IMR-90 (cell line): ENCODE measurements at places on chromosomes 2 and 18. TPM values are rescaled to one million over a fixed set of nuclear protein-coding genes. Genes with fewer than 3 reads are reported as not detected.

DNA sequence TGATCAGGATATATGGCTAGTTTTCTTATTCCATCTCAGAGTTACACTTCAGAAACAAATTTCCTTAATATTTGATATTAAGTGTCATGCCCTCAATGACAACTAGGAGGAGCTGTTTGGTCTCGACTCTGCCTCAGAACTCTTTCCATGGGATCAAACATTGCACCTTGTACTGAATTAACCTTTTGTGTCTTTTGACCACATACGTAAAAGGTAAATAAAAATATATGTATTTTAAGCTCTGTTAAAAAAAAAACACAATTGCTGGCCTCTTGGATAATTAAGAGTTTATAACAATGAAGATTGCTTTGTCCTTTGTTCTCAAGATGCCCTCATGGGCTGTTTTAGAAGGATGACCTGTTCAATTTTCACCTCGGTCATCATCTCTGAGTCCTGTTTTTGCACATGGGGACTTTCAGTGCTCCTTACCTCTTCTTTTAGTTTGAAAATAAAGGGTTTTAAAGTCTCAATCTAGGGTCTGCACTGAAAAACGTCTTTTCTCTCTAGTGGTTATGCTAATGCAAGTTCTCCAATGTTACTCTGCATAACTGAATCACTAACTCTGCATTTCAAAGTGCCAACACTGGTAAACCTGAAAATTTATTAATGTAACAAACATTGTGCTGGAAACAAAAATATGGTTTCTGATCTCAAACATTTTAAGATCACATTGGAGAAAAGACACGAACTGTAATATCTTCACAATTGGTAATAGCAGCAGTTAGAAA lies 18.8 kb upstream of the FN1 start:
- DNase-seq = no peak

FBXO41 gene
- total RNA-seq = 0.54 and 0.83 TPM in 2 replicates

- DNase-seq = no peak
Observed at GRCh38 chr2:121398853-121399252, 113.9 kb upstream of the TFCP2L1 start.

- DNase-seq = no peak
Observed at GRCh38 chr18:48034651-48035555, 104.4 kb upstream of the SMAD2 start.

GRCh38 chr2:137348301-137348700 lies 583.0 kb downstream of the THSD7B start:
- DNase-seq = no peak

CERKL gene
- total RNA-seq = under 0.01 TPM in 1 of 2 replicates, not detected in the other

UGT1A6 gene
- total RNA-seq = not detected in 2 replicates

REG1B gene
- total RNA-seq = not detected in 2 replicates

- DNase-seq = no peak
Observed at GRCh38 chr2:195299600-195299999, 357.4 kb upstream of the SLC39A10 start.

DNA sequence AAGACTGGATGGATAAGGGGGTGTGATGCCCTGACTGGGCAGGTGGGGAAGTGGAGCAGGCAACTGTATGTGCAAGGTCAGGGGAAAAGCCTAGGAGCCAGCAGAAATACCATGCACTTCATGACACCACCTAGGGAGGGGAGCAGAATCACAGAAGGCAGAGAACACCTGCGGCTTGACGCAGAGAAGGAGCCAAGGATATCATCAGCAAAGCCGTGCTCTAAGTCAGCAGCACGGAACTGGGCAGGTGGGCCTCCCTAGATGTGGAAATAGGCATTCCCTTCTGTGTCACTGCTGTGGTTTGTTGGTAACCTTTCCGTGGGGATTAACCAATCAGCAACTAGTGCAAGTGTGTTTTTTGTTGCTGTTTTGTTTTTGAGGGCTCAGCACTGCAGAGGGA lies 41.3 kb downstream of the HDLBP start:
- no peak for DNase-seq

OSR1 gene
- 12.4 and 14.7 TPM in 2 replicates for total RNA-seq

GRCh38 chr2:201628545-201628944 lies 14.8 kb downstream of the TMEM237 start:
- peak; percentile 12 for DNase-seq

DNA sequence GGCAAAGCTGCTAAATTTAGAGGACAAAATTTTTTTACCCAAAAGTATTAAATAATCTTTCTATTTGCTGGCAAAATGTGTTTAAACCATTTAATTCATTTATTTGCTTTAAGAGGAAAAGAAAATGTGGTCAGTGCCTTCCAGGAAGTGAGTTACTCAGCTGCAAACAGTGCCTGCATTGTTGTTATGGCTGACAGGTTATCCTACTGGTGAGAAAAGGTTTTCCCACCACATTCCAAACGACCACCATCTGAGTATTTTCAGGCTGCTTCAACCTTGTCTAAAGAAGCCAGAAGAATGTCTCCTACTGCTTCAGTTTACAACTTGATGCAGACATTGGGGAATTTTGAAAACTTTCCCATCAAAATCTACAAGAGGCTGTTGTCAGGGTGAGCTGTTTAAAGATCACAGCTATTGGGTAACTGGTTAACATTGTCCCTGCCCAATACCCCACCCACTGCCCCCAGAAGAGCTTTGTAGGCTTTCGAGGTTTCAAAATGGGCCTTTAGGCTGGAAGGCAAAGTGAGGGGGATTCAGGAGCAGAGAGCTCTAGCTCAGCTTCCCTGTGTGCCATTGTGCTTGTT lies 461.3 kb upstream of the FANCL start:
- DNase-seq = peak; percentile 0

- DNase-seq = peak; percentile 55
Observed at GRCh38 chr2:227325839-227326195, 766 bp downstream of the MFF start.

DNA sequence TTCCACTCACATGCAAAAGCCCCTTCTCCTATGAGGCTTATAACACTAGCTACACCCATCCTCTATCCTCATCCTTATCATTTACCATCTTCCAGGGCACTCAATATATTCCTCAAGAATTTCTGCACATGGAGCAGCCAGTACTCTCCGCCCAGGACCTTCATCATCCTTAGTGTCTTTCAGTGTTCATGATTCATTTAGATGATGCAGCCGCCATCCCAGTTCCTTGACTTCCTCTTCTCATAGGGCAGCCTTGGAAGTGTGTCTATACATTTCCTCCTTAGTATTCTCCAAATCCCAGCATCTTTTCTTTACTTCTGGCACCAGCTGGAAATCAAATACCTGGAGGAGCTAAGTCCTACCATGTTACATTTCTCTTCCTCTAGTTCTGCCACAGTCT lies 3.0 kb upstream of the ITSN2 start:
- no peak for DNase-seq

TEX44 gene
- total RNA-seq = not detected in 2 replicates

CNNM4 gene
- total RNA-seq = 1.4 and 2.0 TPM in 2 replicates

GRCh38 chr2:85159589-85159988 lies 26.4 kb downstream of the TCF7L1 start:
- no peak for DNase-seq

GRCh38 chr2:191148791-191149190 lies 2.0 kb downstream of the STAT4 start:
- DNase-seq = no peak

- peak; percentile 73 for DNase-seq
Observed at GRCh38 chr18:13159579-13159978, 59.0 kb upstream of the LDLRAD4 start.

DYSF gene
- under 0.01 and 0.18 TPM in 2 replicates for total RNA-seq

DNA sequence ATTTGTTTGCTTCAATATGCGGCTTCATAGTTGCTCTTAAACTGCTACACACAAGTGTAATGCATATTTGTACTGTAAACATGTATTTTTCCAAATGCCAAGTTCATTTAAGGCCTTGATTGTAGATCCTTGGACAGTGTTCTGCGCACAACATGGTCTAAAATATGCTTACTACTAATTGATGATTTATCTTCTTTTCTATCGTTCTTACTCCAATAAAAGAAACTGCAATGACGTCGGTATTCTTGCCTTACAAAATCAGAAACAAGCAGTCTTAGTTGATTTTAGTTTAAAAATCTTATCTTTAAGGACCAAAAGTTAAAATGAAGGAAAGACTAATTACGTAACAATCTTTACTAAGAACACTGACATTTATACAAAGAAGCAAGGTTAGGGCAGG lies 224.3 kb upstream of the SMAD7 start:
- DNase-seq = no peak

LRRC30 gene
- total RNA-seq = not detected in 2 replicates

DNA sequence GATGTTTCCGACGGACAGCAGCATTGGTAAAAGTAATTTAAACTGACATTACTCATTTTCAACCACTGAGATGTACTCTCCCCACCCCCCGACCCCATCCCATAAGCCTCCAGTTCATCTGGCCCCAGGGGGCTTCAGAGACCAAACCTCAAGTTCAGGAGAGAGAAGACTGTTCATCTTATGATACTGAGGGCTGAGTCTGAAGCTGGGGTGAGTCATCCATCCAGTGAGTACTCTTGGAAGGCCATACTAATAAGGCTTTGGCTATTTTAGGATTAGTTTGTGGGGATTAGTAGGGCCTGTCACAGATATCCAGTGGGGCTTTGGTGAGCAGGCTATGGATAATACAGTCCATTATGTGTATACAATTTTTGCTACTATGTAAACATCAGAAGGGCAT lies 125.3 kb upstream of the APCDD1 start:
- peak; percentile 45 for DNase-seq

SP100 gene
- total RNA-seq = 69.0 and 82.5 TPM in 2 replicates

GRCh38 chr2:29723255-29724001 lies 198.0 kb downstream of the ALK start:
- no peak for DNase-seq

GRCh38 chr2:216189410-216189809 lies 80.3 kb downstream of the XRCC5 start:
- peak; percentile 40 for DNase-seq

DNA sequence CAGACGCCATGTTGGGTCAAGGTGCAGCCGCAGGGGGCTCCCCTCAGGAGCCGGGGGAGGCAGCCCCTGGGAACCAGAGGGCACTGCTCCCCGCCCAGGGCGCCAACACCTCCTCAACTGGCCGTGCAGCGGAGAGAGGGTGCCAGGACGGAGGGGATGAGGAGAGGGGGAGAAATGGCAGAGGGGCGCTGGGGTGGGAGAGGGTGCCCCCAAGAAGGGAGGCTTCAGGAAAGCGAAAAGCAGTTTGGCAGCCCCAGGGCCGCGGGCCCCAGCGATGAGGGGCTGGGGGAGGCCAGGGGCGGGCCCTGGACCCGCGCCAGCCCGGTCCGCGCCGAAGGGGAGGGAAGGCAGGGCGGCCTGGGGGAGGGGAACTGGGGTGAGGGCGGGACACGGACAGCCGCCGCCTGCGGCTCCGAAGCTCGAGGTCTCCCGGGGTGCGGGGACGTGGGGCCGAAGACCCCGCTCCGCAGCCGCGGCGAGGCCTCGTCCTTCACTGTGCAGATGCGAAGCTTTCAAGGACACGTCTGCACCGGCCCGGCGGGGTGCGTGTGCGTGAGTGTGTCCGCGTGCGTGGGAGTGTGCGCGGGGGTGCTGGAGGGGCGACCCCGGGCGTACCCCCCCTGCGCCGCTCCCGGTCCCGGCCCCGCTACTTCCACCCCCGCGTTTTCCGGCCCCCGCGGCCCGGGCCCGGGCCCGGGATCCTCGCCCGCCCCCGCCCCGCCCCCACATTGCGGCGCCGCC lies 1.4 kb downstream of the DNMT3A start:
- DNase-seq = no peak

NGEF gene
- total RNA-seq = 1.1 TPM in 2 replicates

- no peak for DNase-seq
Observed at GRCh38 chr18:22243513-22243912, 74.1 kb downstream of the GATA6 start.

DNA sequence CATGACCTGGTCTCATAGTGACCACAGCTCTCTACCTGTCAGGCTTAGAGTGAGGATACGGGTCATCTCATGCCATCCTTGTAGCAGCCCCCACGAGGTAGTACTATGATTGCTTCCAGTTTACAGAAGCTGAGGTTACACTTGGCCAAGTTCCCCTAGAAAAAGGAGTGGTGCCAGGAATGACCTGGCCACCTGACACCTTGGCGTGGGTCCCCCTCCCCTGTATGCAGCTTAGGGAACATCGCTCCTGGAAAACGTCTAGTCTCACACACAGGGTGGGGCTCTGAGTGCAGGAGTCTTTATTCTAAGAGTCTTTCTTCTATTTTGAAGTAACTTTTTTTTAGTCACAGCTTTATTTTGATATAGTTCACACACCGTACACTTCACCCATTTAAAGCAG lies 14.8 kb downstream of the NPPC start:
- DNase-seq = no peak

GRCh38 chr2:46394649-46395510 lies 84.5 kb upstream of the TMEM247 start:
- DNase-seq = no peak

GRCh38 chr2:36951027-36951518 lies 15.3 kb downstream of the STRN start:
- DNase-seq = no peak

- DNase-seq = no peak
Observed at GRCh38 chr2:236691799-236692167, 122.2 kb downstream of the ACKR3 start.

LRP1B gene
- total RNA-seq = under 0.01 TPM in 2 replicates

GRCh38 chr2:12764849-12765605 lies 48.3 kb downstream of the TRIB2 start:
- DNase-seq = peak; percentile 58

GRCh38 chr2:16050908-16051489 lies 110.6 kb downstream of the MYCN start:
- no peak for DNase-seq
